Renal pelvis (tissue), 12 donors: ENCODE measurements at places on chromosomes 5 and 9.

DNA sequence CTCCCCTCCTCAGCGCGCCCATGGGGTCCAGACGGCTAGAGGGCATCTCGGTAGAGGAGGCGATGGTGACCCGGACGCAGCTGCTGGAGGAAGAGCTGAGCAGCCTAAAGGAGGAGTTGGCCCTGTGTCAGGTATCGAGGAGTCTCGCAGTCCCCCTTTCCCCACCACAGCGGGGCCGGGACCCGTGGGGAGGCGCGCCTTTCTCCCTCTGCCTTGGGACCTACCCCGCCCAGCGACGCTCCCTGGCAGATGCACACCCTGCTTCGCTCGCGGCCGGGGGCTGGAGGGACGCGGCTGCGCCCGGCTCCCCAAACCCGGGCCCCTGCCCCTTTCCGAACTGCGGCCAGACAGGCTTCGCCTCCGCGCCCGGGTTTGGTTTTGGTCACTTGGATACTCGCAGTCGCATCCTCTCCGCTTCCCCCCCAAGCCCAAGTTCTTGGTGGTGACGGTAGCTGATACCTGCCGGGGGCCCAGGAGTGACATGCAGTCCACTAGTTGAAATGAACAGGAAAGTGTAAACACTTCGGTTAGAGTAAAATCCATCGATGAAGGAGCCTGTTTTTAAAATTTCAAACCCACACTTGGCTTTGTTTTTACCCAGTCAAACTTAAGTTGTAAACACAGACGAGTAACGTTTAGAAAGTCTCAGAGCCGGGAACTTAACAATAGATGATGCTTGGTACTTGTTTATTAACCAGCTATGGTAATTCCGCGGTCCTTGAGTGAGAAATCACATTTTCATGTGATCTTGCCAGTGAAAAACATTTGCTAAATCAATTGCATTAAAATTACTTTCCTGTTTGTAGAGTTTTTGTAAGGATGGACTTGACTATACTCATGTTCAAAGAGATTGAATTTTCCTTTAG, 688 bp downstream of the CNTLN start:
- DNase-seq: peak; percentile 50

DNA sequence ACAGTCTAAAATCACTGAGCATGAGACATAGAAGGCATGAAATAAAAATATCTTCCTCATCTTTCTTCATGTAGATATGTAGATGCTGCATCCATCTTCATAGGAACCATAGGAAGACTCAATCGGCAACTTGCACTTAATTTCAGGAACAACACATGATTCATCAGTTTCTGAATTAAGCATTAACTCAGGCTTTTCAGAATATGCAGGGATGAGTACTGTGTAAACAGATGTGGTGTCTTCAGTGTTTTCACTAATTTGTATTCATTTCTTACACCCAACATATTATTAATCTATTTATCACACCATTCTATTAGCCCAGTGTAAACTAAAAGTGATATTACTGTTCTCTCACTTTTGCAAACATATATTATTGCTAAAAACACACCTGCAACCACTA, 305.9 kb upstream of the DAB2 start:
- no peak for DNase-seq

- DNase-seq: no peak
These were observed 184.6 kb upstream of the MAP1B start for GRCh38 chr5:71922584-71923106.

DNA sequence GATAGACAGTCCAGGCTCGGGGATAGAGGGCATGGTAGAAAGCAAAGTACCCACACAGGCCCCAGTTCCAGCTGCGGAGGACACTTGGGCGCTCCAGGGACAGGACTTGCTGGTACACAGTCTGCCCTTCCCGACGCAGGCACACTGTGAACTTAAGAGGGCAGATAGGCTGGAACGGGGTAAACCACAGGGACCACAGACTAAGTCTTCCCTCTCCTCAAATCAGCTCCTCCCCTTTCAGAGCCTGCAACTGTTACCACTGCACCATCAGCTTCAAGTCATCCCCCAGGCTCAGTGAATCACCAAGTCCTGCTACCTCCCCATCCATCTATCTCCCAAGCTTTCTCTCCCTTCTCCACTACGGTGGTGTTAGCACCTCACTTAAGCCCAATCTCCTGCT, 7.3 kb downstream of the GBA2 start:
- DNase-seq: no peak

DNA sequence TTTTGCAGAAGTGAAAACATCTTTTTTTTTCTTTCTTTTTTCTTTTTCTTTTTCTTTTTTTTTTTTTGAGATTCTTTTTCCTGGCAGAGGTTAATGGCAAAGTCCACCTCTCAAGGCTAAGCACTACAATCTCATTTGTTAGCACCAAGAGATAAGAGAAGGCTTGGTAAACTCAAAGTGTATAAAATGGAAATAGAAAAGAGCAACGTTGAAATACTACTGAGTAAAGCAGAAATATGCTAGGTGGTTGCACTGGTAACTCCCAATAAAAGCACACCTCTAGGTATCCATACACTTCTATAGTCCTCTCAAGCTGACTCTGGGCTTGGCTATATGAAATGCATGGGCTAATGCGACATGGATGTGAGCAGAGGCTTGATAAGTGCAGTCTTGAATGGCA, 188.9 kb downstream of the RAB3C start:
- no peak for DNase-seq

DNA sequence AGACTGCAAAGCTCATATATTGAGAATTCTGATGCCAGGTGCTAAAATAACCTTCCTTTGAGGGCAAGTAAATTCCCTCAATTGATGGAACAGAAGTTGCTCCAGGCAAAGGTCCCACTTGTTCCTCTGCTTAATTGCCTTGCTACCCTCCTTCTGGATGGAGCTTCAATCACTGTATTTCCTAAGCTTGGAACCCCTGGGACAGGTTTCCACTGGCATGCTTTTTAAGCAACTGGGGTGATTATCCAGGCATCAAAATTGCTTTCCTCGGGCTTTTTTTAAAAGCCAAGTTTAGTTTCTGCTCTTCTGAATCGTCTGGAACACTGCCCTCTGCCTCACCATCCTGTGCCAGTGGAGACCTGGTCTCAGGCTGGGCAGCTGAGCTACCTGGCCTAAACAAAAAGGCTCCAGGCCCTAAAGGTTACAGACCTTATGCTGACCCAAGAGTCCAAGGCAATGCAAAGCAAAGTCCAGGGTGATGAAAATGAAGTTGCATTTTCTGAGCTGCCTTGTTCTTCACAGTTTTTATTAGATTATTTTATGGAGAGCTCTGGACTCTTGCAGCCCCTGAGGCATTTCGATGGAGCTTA, 167.9 kb upstream of the CD180 start:
- no peak for DNase-seq

- DNase-seq: no peak
These were observed 172.6 kb downstream of the TUSC1 start for GRCh38 chr9:25505644-25506043.
